ENCODE measurements at places on chromosomes 6 and 20.

GRCh38 chr20:5885866-5886265 lies 64.5 kb downstream of the TRMT6 start:
- DNase-seq = no peak

GRCh38 chr6:132130626-132131298 lies 179.6 kb upstream of the CCN2 start:
- DNase-seq = no peak

DNA sequence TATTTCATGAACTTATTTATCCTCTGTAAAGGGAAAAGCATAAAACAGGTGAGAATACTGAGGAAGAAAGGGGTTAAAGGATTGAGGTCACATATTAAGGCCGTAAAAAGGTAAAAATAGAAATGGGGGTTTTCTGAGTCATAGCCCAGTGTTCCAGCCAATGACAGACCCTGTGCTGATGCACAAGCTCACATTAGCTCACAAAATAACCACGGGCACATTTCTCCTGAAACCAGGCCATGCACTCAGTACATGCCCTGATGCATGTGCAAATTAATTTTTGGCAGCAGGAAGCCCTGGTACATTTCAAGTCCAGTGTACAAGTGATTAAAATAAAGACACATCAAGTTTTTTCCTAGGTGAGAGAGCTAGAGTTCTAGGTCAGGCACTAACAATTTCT lies 194.4 kb downstream of the TMEM200A start:
- peak; percentile 18 for DNase-seq

DNA sequence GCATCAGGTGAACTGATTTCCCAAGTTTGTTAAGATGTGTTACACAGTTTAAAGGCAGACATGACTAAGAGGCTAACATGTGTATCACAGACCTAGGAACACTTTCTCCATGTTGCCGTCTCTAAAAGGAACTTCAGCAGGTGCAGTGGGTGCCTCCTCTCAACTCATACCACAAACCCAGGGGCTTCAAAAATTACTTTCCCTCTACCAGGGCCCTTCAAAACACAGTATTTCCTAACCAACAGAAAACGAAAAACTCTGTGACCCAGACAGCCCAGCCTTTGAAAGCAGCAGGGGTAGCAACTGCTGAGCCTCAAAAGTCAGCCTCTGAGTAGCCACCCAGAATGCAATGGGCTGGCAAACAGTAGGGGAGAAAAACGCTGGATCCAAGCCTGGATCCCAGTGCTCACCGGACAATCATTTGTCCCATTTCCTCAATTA lies 28.5 kb downstream of the B4GALT5 start:
- DNase-seq = no peak

GRCh38 chr6:146905181-146905704 lies 299.0 kb upstream of the STXBP5 start:
- DNase-seq = peak; percentile 25

DNA sequence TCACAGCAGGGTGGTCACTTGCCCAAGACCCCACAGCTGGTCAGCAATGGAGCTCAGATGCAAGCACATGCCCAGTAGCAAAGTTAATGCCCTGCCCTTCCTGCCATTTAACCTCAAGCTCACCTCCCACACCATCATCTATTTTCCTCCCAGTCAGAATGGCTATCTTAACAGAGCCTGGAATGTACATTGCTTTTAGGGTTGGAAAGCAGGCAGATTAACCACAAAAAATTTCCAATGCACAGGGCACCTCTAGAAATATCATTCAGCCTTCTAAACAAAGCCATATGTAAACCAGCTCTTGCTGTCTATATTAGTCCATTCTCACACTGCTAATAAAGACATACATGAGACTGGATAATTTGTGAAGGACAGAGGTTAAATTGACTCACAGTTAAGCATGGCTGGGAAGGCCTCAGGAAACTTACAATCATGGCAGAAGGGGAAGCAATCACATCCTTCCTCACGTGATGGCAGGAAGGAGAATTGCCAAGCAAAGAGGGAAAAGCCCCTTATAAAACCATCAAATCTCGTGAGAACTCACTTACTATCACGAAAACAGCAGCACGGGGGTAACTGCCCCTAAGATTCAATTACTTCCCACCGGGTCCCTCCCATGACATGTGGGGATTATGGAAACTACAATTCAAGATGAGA lies 106.9 kb downstream of the FYN start:
- DNase-seq = no peak
